Upper lobe of right lung (tissue), 1 donor: ENCODE measurements at places on chromosomes 13 and 19.

- no peak for DNase-seq
Observed at GRCh38 chr19:38711726-38712153, 32.5 kb downstream of the CAPN12 start.

DNA sequence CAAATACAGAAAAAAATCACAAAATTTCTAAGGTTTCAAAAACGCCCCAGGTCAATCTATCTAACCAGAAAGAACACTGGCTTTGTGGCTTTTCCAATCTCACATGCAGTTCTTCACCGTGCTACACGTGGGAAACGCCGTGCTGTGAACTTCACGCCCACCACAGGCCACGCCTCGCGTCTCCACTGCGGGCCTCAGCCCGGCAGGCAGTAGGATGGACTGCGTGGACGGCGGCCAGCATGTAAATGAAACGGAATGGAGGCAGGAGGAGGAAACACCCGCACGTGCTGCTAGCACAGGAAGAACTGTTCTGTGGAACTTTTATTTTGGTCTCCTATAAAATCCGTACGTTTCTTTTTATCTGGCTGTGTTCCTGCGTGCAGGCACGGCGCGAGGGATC, 23.8 kb downstream of the ZNF787 start:
- DNase-seq = no peak

- peak; percentile 93 for DNase-seq
Observed at GRCh38 chr13:32427852-32428580, at the start of gene N4BP2L1. Gene N4BP2L1 (minus strand): TSS chr13:32428130. CDS start chr13:32428082, 48 bp downstream.

GRCh38 chr13:20175406-20175794, 14.5 kb upstream of the GJA3 start:
- DNase-seq = no peak

DNA sequence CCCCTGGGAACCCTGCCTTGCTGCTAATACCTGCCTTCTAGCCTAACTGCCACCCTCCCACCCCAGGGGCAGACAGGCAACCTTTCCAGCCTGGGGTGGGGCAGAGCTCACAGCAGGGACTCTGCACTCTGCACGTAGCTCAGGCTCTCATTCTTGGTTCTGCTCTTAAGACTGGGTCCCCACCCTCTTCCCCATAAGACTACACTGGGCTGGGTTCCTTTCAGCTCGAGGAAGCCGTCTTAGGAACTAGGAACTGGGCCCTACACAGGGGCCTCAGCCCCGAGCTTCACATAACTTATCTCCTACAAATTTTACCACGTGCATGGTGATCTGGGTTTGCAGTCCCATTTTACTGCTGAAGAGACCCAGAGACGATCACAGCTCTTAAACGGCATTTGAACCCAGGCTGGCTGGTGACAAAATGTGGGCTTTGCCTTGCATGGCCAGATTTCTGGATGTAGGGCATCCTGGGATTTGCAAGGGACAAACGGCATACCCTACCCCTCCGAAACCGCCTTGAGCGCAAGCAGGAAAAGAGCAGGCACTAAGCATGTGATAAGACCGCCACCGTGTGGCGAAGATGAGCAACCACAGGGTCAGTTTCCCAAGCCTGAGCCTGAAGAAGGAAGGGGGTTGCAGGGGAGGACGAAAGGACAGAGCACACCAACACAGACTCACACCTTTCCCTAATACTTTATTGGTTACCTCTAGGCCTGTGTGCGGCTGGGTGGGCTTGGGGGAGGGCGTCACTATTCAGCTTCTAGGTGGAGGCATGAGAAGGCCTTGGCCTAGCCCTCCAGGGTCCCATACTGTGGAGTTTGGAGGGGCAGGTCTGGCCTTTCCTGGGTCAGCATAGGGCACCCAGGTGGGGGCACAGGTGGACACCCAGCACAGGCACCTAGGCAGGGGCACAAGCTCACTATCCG, 5.1 kb downstream of the JUNB start:
- peak; percentile 84 for DNase-seq

- DNase-seq = no peak
Observed at GRCh38 chr13:50080203-50080910, 65.1 kb downstream of the KCNRG start.

DNA sequence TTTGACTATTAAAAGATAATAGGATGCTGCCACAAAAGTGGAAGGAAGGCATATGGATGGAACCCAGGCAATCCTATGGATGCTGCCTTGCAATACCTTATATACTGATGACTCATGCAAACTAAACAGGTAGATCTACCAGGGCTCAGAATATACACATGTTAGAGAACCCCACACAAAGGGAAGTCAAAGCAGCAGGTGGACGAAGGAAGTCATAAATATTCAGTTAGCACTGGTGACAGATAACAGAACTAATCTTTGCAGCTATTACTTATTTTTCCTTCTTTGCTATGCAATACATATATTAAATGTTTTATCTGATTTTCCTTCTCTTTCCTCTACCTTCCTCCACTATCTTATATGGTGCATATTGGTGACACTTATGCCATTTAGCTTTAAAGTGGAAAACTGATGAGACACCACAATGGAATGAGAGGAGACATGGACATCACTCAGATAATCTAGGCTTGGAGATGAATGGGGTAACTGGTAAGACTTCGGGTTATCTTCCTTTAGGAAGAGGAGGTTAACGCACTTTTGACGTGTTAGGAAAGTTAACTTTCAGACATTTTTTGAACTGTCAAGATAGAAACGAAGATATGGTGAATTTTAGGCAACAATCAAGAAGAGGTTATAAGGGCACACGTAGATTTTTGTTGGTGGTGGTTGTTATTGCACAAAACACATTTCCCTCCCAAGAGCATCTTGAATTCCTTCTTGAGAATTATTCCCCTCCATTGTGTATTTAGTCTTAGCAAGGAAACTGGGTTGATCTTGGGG, 39.8 kb upstream of the MBNL2 start:
- no peak for DNase-seq

GRCh38 chr13:42864952-42865767, 83.8 kb downstream of the FAM216B start:
- DNase-seq = no peak

DNA sequence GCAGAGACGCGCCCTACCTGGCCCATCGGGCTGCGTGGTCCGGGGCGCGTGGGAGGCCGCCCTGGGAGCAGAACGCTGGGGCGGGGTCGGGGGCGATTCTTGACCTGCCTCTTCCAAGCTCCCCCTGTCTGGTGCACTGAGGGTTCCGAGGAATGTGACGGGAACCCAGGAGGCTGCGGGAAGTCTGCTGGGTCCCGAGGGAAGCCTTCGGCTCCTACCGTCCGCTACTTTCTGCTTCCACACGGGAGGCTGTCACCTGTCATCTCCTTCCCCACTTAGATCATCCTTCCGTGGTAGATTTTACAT, 781 bp upstream of the SPRYD7 start:
- no peak for DNase-seq

GRCh38 chr13:30319130-30319529, 11.8 kb upstream of the KATNAL1 start:
- DNase-seq = no peak

DNA sequence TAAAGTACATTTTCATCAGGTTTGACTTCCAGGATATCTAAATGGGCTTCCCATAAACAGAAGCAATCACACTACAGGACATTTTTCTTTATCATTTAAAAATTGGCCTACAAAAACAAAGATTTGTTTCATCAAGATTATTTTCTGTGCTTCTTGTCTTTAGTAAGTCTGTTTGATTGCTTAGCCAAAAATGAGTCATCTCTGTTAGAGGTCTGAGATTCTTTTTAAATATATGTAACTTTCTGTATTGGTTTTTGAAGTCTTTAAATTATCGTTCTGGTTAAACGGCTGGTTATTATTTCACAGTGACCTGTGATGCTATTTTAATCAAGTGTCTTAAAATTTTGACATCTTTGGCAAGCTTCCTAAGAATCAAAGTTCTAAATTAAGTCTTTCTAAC, 62.7 kb downstream of the SLITRK1 start:
- no peak for DNase-seq

- no peak for DNase-seq
Observed at GRCh38 chr13:31781064-31781463, 41.7 kb downstream of the RXFP2 start.

GRCh38 chr13:23180711-23181110, at the start of gene SGCG:
Gene SGCG (plus strand): TSS chr13:23180979. CDS start chr13:23203695, 22,716 bp downstream.
- no peak for DNase-seq

DNA sequence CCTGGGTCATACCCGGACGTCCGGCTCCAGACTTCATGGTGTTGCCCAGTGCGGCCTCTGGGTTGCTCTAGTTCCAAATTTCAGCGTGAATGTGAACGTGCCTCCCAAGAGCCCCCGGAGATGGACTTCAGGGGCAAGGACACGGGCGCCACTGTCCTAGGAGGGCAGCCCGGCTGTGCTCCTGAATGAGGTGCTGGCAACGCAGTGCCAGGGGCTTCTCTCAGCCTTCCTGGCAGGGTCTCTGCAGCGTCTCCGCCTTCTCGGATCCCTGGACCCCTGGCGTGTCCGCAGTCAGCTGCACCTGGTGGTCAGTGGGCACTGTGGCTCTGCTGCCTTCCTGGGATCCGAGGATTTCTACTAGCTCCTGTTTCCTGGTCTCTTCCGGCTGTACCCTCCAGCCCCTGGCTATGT, 101.7 kb upstream of the MCF2L start:
- no peak for DNase-seq

DNA sequence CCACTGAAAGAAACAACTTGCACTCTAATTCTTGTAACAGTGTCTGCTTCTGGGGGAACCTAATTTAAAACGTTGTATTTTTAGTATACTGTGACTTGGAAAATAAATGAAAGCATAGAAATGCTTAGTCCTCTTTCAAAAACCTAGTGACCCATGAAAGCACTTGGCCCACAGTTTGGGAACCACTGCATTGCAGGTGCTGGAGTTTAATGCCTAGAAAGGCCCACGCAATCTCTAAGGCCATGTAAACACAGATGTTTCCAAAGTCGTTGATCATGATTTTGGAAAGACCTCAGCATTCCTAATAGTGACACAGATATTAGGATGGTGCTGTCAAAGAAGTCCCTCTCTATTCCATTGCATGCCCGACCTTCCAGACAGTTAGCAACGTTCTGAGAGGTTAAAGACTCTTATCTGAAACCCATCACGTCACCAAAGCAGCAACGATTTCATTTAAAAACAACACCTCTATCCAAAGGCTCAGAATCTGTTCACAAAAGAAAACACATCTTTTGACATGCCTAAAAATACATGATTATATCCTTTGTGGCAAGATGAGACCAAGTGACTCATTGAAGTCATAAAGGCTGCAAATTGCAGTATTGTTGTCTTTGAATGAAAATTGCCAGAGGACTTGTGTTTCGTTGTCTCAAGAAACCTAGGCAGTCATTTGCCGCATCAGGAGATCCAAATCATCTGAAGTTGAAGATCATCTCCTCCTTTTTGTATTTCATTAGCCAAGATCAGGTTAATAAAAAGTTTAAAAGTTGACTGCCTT, 328.0 kb upstream of the ZNF507 start:
- no peak for DNase-seq

DNA sequence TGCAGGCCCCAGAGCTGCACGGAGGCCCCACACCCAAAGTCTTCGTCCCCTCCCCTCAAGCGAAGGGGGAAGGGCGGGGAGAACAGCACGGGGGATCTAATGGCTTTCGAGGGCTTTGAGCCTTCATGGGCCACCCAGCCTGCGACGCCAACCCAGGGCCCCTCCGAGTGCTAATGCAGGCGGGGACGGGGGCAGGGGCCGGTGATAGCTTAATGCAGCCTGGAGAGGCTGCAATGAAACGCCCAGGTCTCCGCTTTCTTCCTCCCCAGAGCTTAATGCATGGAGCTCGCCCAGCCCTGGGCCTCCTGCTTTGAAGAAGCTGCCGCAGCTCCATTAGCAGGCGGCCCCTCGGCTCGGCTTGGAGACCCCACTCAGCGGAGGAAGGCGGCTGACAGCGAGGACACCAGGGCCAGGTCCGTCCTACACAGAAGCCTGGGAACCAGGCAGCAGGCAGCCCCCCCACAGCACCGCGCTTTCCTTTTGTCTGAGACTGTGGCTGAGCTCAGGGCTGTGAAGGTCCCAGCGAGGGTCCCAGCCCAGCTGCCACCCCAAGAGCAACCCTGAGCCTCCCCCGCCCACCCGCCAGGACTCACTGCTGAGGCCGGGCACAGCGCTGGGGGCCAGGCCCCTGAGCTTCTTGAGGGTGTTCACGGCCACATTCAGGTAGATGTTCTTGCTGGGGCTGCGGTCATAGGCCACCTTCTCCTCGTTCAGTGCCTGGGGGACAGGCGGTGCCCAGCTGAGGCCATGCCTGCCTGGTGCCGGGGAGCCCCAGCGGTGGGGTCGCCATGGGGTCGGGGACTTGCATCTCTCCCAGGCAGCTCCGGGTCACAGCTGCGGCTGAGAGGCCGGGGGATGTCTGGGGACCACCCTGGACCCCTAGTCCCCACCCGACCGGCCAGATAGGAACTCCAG, 7.5 kb upstream of the ATP8B3 start:
- DNase-seq = no peak

DNA sequence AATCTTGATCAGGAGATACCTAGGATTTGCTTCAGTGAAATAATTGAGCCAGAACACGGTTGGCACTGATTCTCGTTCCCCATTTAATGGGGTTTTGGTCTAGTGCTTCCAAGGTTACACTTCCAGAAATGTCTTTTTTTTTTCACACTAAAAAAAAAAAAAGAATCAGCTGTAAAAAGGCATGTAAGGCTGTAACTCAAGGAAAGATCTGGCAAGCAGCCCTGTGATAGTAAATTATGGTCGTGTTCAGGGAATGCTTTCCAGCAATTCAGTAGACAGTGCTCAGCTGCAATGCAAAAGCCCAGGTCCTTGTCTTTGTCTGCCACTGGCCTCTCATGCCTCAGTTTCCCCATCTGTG, 27.2 kb upstream of the NDUFS7 start:
- DNase-seq = no peak

DNA sequence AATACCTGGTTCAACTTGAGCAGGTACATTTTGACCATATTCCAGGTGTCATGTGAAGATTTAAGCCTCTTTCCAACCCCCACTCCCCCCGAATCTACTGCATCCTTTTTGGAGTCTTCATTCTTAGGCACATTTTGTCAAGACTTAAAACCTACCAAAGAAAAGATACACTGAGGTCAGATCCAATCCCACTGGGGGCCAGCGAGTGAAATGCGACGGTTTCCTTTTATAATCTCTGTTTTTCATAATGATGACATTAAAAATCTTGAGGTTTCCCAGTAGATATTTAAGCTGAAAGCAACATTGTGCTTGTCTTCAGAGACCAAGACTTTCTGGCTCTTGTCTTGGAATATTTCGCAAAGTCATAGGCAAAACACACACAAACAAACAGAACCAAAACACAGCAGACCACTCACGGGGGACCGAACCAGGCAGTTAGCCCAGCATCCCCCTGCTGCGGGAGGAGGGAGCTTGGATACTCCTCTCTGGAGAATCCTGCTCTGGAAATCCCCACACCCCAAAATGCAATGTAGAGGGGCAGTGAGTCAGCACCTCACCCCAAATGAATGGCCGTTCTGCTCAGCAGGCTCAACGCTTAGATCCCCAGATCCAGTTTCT, 506 bp upstream of the GAS6 start:
- no peak for DNase-seq
